Breast epithelium (tissue), 4 donors: ENCODE measurements at places on chromosomes 7 and 10. TPM values are rescaled to one million over a fixed set of nuclear protein-coding genes. Genes with fewer than 3 reads are reported as not detected.
A peak's percentile ranks its signal among the peaks of the same experiment; 100 is the strongest.

The PHF14 gene
- total RNA-seq, result 42.6 TPM

- no peak overlapping the region for H3K27ac ChIP-seq
- H3K36me3 ChIP-seq, result no peaks in the 10 kb centered on the region
- no peaks in the 10 kb centered on the region for H3K27me3 ChIP-seq
- no peak for DNase-seq
Measured at GRCh38 chr7:149022756-149023360, 5.4 kb downstream of the PDIA4 start.

- H3K36me3 ChIP-seq, result no peaks in the 10 kb centered on the region
- no peak overlapping the region for H3K27ac ChIP-seq
- H3K4me3 ChIP-seq, result no peak overlapping the region
- no peak for DNase-seq
Measured at GRCh38 chr7:27214239-27214950, 14.5 kb upstream of the HOXA13 start.

The UPK3B gene
- 77.9 TPM for total RNA-seq

The GALNT17 gene
- 9.9 TPM for total RNA-seq

DNA sequence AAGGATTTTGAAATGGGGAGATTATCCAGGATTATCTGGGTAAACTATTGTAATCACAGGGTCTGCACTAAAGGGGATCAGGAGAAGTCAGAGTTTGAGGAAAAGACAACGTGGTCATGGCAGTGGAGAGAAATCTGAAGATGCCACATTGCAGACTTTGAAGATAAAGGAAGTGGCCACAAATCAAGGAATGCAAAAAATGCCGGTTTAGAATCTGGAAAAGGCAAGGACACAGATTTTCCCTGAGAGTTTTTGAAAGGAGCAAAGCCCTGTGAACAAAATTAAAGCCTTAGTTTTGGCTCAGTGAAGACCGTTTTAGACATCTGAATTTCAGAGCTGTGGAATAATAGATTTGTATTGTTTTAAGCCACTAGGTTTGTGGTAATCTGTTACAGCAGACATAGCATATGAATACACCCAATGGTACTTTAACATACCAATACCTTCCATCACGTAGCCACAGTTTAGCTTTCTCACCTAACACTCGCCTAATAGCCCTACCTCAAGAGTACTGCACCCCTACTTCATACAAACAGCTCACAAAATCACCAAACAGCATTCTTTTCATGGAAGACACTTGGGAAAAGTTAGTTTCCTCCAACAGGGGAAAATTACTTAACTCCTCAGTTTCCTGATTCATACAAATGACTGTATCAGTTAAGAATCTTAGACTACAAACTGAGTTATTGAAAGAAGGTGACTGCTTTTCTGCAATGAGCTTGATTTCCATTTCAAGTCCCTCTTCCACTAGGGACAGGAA, 446.5 kb downstream of the INHBA start:
- H3K27ac ChIP-seq, result no peak overlapping the region
- no peaks in the 10 kb centered on the region for H3K36me3 ChIP-seq
- H3K4me1 ChIP-seq, result no peaks in the 10 kb centered on the region
- no peak overlapping the region for H3K4me3 ChIP-seq
- H3K27me3 ChIP-seq, result no peaks in the 10 kb centered on the region
- no peak for DNase-seq

The SFTPA1 gene
- total RNA-seq, result not detected

- no peaks in the 10 kb centered on the region for H3K4me1 ChIP-seq
- no peaks in the 10 kb centered on the region for H3K27me3 ChIP-seq
- no peak for DNase-seq
Measured at GRCh38 chr10:44516891-44517290, 132.0 kb upstream of the CXCL12 start.

The BTAF1 gene
- total RNA-seq, result 51.2 TPM

The TMEM236 gene
- total RNA-seq, result 2.9 TPM

DNA sequence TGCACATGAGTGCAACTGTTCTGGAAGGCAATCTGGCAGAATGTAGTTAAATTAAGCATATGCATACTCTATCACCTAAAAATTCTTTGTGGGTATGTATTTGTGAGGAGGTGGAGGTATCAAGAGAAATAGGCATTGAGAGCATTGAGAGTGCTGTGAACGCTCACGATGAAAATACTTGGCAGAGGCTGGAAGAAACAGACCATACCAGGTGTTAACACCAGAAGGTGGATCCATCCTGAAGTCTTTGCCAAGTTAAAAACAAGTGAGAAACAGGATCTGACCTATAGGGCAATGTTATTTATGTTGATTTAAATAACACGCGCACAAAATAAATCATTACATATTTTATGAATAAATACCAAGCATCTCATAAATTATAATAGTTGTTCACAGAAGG, 311.6 kb downstream of the PCLO start:
- no peak for DNase-seq
- H3K4me1 ChIP-seq, result no peaks in the 10 kb centered on the region
- H3K27ac ChIP-seq, result no peak overlapping the region
- H3K36me3 ChIP-seq, result no peaks in the 10 kb centered on the region

DNA sequence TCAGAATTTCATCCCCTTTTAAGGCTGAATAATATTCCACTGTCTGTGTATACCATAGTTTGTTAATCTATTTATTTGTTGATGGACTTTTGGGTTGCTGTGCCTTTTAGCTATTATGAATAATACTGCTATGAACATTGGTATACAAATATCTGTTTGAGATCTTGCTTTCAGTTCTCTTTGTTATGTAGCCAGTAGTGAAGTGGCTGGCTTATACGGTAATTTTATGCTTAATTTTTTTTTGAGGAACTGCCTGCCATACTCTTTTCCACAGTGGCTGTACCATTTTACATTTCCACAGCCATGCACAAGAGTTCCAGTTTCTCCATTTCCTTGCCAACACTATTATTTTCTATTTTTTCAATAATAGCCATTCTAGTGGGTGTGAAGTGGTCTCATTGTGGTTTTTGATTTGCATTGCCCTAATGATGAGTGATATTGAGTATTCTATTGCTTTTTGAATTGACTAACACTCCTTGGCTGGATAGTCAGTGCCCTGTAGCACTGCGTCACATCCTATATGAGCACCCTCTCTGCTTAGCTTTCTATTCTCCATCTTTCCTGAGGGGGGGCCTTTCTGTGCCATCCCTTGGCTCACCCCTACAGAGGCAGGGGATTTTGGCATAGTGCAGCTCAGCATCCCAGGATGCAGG, 29.4 kb upstream of the RAPGEF5 start:
- no peaks in the 10 kb centered on the region for H3K36me3 ChIP-seq
- no peak overlapping the region for H3K4me3 ChIP-seq
- DNase-seq, result no peak
- H3K27ac ChIP-seq, result no peak overlapping the region

GRCh38 chr7:5320802-5321396, 38.2 kb downstream of the SLC29A4 start:
- no peaks in the 10 kb centered on the region for H3K4me1 ChIP-seq
- H3K36me3 ChIP-seq, result no peaks in the 10 kb centered on the region
- no peaks in the 10 kb centered on the region for H3K27me3 ChIP-seq
- DNase-seq, result no peak
- no peak overlapping the region for H3K4me3 ChIP-seq

GRCh38 chr10:69461243-69462025, 10.2 kb downstream of the TSPAN15 start:
- no peak for DNase-seq
- peaks cover 7% of the 10 kb centered on the region for H3K4me1 ChIP-seq
- H3K36me3 ChIP-seq, result no peaks in the 10 kb centered on the region
- H3K27ac ChIP-seq, result peak overlapping the region; percentile 78
- no peak overlapping the region for H3K4me3 ChIP-seq

GRCh38 chr10:125868372-125868975, 12.6 kb downstream of the DHX32 start:
- no peak overlapping the region for H3K27ac ChIP-seq
- no peaks in the 10 kb centered on the region for H3K36me3 ChIP-seq
- no peaks in the 10 kb centered on the region for H3K27me3 ChIP-seq
- H3K4me3 ChIP-seq, result no peak overlapping the region
- DNase-seq, result no peak

The CASP2 gene
- 11.7 TPM for total RNA-seq

The RBM28 gene
- 28.8 TPM for total RNA-seq

- no peaks in the 10 kb centered on the region for H3K36me3 ChIP-seq
- no peaks in the 10 kb centered on the region for H3K4me1 ChIP-seq
- no peak overlapping the region for H3K27ac ChIP-seq
- no peak overlapping the region for H3K4me3 ChIP-seq
- DNase-seq, result no peak
Measured at GRCh38 chr7:55212838-55213237, 152.3 kb upstream of the LANCL2 start.

DNA sequence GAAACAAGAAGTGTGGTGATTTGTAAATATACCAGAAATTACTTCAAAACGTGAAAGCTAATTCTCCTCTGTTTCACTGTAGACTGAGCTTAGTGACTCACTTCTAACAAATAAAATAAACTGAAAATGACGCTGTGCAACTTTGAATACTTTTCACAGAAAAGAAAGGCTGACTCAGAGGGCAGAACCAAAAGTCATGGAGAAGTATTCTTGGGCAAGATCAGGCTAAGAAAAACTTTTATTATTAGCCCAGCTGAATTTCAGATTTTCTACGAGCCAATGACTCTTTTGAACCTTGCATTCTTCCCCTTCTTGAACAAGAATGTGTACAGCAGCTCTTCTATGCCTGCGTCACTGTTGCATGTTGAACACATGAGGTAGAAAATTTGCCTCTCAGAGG, 527.3 kb upstream of the GHITM start:
- H3K4me3 ChIP-seq, result no peak overlapping the region
- no peaks in the 10 kb centered on the region for H3K4me1 ChIP-seq
- H3K27me3 ChIP-seq, result no peaks in the 10 kb centered on the region
- no peaks in the 10 kb centered on the region for H3K36me3 ChIP-seq
- no peak for DNase-seq
- no peak overlapping the region for H3K27ac ChIP-seq

DNA sequence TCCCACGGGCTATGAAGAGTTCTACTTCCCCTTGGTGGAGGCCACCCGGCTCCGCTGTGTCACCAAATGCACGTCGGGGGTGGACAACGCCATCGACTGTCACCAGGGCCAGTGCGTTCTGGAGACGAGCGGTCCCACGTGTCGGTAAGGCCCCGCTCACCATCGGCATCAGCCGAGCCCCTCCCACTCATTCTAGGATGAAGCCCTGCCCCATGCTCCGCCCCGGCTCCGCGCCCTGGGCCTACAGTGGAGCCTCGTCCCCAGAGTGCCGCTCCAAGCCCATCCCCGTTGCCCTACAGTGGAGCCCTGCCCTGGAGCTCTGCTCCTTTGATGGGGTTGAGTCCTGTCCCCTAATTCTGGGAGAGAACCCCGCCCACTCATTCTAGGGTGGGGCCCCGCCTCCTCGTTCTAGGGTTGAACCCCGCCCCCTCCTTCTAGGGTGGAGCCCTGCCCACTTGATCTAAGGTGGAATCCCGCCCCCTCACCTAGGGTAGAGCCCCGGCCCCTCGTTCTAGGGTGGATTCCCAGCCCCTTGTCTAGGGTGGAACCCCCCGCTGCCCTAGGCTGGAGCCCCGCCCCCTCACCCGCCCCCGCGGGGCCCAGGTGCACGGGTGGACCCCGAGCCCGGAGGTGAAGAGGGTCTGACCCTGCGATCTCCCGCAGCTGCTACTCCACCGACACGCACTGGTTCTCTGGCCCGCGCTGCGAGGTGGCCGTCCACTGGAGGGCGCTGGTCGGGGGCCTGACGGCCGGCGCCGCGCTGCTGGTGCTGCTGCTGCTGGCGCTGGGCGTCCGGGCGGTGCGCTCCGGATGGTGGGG, 3.4 kb upstream of the MUC12 start:
- no peak overlapping the region for H3K27ac ChIP-seq
- peaks cover 10% of the 10 kb centered on the region for H3K4me1 ChIP-seq
- no peak overlapping the region for H3K4me3 ChIP-seq
- no peaks in the 10 kb centered on the region for H3K36me3 ChIP-seq
- no peaks in the 10 kb centered on the region for H3K27me3 ChIP-seq
- DNase-seq, result peak; percentile 40

- H3K36me3 ChIP-seq, result no peaks in the 10 kb centered on the region
- DNase-seq, result peak; percentile 67
Measured at GRCh38 chr10:59337201-59337652, 25.1 kb downstream of the FAM13C start.

DNA sequence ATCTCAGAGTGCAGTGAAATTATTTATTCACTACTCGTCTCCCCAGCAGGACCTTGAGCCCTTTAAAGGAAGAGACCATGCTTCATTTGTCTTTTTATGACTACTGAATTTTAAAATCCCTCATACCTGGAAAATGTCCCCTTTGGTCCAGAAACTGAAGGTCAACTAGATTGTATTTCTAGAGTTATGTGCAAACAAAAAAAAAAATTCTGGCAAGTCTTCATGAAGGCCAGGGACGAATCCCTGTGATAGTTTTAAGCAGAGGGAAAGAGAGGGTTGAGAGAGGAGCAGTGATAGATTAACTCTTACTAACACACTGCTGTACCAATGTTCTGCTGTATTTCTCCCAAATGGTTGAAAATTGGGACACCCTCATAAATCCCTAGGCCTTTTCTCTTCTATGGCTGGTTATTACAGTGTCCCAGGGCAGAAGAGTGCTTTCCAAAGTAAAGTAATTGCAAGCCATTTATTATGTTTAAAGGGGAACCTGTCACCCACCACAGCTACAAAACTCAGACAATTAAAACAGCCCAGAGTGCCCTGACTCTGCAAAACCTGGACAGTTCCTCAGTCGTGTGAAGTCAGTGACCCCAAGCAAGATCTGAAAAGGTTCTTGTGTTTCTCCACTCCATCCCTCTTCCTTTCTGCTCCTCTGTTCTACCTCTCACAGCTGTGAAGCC, 182.8 kb upstream of the AOAH start:
- no peak for DNase-seq
- H3K27me3 ChIP-seq, result no peaks in the 10 kb centered on the region
- H3K36me3 ChIP-seq, result no peaks in the 10 kb centered on the region
- no peak overlapping the region for H3K4me3 ChIP-seq

DNA sequence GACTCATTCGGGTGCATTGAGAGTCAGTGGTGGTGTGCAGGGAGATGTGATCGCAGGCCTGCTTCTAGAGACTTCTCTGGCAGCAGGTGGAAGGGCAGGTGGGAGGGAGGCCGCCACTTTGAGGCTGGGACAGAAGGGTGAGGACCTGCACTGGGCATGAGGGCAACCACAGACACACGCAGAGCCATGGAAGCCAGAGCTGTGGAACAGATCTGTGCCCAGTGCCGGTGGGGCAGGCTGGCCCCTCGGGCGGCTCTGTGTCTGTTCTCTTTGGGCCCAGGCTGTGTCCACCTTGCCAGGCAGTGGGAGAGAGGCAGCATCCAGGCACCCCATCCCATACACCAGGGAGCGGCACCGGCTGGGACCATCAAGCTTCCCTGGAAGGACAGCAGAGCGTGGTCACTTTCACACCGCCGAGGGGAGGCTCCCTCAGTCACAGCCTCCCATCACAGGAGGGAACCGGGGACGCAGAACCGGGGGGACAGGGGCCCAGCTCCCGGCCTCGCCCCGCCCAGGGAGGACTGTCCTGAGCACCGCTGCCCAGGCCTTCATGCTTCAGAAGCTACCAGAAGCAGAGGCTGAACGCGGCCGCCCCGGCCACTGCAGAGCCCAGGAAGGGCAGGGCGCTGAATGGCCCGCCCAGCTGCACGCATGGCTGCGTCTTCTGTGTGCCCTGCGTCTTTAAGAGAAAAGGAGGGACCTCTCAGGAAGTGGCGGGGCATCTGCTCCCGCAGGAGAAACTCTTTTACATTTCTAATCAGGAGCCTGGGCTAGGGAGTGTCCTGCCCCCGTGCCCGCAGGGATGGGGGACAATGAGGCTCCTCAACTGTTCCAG, 32.1 kb downstream of the EN2 start:
- H3K36me3 ChIP-seq, result no peaks in the 10 kb centered on the region
- H3K27me3 ChIP-seq, result peaks cover 31% of the 10 kb centered on the region
- H3K4me3 ChIP-seq, result peak overlapping the region; percentile 33
- DNase-seq, result no peak
- H3K4me1 ChIP-seq, result peaks cover 6% of the 10 kb centered on the region
